GM23338 (cell line): ENCODE measurements at places on chromosomes 12 and 14. TPM values are rescaled to one million over a fixed set of nuclear protein-coding genes. Genes with fewer than 3 reads are reported as not detected.
A peak's percentile ranks its signal among the peaks of the same experiment; 100 is the strongest.

Gene CIROP
- total RNA-seq = not detected in 2 replicates

Gene ANO4
- 2.6 and 8.7 TPM in 2 replicates for total RNA-seq

Gene KRT80
- not detected in 2 replicates for total RNA-seq

- no peak overlapping the region for H3K27ac ChIP-seq
- H3K36me3 ChIP-seq = no peaks in the 10 kb centered on the region
- H3K4me1 ChIP-seq = 0 out of 2 replicates have a peak, but pooled peaks cover 6% of the 10 kb centered on the region
Observed at GRCh38 chr14:94485944-94486841, 10.2 kb upstream of the SERPINA9 start.

GRCh38 chr12:98653866-98654493 is 8.9 kb downstream of the APAF1 start:
- peak; percentile 72 for DNase-seq
- H3K27me3 ChIP-seq = no peaks in the 10 kb centered on the region
- H3K4me1 ChIP-seq = no peaks in the 10 kb centered on the region
- no peak overlapping the region for H3K27ac ChIP-seq
- H3K4me3 ChIP-seq = no peak overlapping the region

- H3K4me3 ChIP-seq = no peak overlapping the region
- no peak for DNase-seq
- no peak overlapping the region for H3K27ac ChIP-seq
- H3K36me3 ChIP-seq = no peaks in the 10 kb centered on the region
- no peaks in the 10 kb centered on the region for H3K27me3 ChIP-seq
Observed at GRCh38 chr12:107462428-107463332, 222.9 kb upstream of the PWP1 start.

DNA sequence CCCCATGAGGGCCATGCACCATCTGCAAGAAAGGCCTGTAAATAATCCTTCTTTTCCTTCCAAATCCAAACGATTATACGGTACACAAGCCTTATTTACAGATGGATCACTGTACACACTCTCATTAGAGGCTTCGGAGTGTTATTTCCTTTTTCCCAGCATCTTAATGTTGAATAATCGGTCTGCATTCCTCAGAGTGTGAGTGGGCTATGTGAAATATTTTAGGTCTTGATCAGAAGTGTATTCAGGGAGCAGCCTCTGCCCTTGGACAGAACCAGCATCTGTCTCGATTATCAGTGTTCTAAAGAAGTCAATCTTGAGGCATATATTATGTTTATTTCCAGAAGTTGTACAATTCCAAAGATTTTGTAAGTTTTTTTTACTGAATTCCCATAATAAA is 340.6 kb downstream of the SEC23A start:
- H3K27ac ChIP-seq = no peak overlapping the region
- DNase-seq = no peak
- 0 out of 2 replicates have a peak, but pooled peaks cover 3% of the 10 kb centered on the region for H3K36me3 ChIP-seq

DNA sequence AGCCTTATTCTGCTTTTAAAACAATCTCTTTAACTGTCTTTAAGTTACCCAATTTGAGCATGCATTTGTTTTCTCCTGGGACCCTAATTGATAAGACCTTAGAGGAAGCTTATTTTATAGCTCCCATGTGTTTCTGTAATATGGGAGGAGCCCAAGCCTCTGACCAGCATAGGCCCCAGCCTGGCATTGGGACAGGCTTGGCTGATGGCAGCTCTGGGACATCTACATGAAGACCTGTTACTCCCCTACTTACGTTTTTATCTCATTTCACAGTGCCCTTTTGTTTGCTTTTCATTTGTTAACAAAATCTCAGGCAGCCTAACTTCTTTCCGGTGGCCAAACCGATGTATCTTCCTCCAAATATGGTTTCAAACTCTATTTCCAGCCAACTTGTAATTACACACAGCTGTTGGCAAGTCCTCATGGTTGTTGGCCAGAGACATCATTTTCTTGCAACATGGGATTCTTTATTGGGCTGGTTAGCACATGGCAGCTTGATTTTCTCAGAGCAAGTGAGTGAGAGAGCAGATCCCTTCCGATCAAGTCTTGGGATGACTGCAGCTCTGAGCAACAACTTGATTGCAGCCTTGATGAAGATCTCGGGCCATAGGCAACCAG is 1117.5 kb downstream of the AACS start:
- no peaks in the 10 kb centered on the region for H3K4me1 ChIP-seq
- DNase-seq = no peak
- H3K27ac ChIP-seq = no peak overlapping the region

- DNase-seq = no peak
- peaks cover 3% of the 10 kb centered on the region; the same call in 1 of the 2 replicates for H3K4me1 ChIP-seq
- no peak overlapping the region for H3K27ac ChIP-seq
- H3K36me3 ChIP-seq = no peaks in the 10 kb centered on the region
Observed at GRCh38 chr12:28040246-28040645, 67.7 kb upstream of the PTHLH start.

DNA sequence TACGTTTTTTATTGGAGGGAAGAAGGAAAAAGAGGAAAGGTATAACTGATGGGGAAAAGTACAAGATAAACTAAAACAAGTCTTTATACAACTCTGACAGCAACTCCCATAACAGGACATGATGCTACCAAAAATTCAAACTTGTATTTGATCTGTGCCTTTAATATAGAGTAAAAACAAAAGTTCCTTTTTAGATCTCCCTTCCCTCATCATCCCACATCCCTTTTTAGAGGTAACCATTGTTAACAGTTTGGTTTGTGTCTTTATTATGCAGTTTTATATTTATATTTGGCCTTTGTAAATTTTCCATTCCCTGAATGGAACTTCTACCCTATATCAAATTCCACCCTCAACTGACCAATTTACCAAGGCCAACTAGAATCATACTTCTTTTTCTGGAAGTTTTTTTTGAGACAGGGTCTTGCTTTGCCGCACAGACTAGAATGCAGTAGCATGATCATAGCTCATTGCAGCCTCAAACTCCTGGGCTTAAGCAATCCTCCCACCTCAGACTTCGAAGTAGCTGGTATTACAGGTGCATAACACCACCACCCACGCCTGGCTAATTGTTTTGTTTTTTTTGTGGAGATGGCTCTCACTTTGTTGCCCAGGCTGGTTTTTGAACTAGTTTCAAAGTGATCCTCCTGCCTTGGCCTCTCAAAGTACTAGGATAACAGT is 36.9 kb downstream of the RAB21 start:
- no peaks in the 10 kb centered on the region for H3K4me1 ChIP-seq
- H3K27me3 ChIP-seq = no peaks in the 10 kb centered on the region
- H3K27ac ChIP-seq = no peak overlapping the region
- no peak for DNase-seq
- H3K36me3 ChIP-seq = no peaks in the 10 kb centered on the region; the same call in 1 of the 2 replicates
- no peak overlapping the region for H3K4me3 ChIP-seq

- H3K36me3 ChIP-seq = no peaks in the 10 kb centered on the region
- H3K27me3 ChIP-seq = no peaks in the 10 kb centered on the region
- no peaks in the 10 kb centered on the region for H3K4me1 ChIP-seq
Observed at GRCh38 chr14:99982537-99983250, 82.5 kb upstream of the EVL start.

DNA sequence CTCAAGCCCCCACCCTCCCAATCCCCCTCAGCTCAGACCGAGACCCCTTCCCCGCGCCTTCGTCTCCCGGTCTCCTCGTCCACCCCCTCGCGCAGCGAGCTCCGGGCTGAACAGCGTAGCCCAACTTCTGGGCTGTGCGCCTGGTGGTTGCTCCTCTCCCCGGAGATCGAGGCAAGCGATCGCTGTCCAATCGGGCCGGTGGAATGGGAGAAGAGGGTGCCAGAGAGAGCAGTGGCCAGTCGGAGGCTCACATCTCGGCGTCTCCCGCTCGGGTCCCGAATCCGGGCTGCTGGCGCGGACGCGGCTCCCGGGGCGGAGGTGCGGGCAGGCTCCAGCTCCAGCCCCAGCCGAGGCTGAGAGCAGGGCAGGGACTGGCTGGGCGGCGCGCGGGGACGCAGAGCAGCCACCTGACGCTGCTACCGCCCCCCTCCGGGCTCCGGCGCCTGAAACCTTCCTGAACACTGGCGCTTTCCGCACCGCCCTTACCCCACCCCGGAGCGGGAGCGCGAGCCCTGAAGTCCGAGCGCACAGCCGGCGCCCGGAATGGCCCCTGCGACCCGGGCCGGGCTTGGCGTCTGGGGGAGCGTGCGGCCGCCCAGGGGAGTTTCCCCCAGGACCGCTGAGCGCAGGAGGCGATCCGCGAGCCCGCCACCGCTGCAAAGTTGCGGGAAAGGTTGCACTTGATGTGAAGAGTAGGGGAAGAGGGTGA is 508 bp upstream of the KCNH5 start:
- H3K4me3 ChIP-seq = peak overlapping the region; percentile 79
- no peaks in the 10 kb centered on the region for H3K36me3 ChIP-seq
- peak; percentile 94 for DNase-seq
- no peak overlapping the region for H3K27ac ChIP-seq
- H3K27me3 ChIP-seq = peaks cover 64% of the 10 kb centered on the region

DNA sequence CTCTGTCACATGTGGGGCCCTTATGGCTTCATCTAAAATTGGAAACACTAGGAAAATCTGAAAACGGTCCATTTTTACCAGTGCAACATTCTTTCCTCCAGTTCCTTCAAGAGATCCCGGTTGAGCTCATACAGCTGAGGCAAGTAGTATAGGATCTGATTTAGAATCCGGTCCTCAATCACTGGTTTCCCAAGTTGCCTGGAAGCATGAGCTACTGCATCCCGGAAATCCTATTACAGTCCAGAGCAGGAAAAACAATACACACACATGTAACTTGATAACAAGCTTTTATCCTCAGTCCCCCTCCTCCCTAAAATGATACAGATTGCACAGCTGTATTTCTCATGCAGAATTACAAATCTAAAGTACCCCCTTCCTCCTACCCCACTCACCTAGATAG is 67.9 kb upstream of the NR2C1 start:
- no peak overlapping the region for H3K4me3 ChIP-seq
- H3K27me3 ChIP-seq = no peaks in the 10 kb centered on the region
- 0 out of 2 replicates have a peak, but pooled peaks cover 10% of the 10 kb centered on the region for H3K36me3 ChIP-seq
- no peak overlapping the region for H3K27ac ChIP-seq
- DNase-seq = no peak

DNA sequence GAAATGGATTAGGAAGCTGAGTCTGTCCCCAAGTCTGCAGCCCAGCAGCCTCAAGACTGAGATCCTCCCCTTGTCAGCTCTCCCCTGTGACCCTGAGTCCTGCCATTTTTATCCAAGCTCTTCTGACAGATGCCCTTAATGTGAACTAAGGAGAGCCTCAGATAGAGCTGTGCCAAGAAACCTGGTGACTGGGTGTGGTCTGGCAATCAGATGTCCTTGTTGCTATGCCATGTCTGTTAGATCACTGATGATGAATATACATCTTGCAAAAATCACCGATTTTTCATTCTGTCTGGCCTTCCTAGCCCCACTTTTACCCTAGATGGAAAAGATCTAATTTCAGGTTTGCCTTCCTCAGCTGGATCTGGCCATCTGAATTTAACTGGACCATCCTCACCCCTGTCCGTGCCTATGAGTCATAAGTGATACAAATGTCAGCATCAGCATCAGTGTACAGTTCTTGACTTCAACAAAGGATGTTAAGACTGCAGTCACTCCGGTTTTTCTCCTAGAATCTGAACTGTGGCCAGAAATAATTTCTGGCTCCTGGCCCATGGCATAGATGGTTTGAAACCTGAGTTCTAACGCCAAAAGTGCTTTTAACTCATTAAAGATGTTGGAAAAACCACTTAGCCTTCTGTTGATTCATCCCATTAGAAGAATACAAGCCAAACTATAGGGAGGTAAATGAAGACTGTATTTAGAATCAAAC is 61.2 kb upstream of the GRIP1 start:
- no peaks in the 10 kb centered on the region for H3K27me3 ChIP-seq
- no peak for DNase-seq
- H3K27ac ChIP-seq = no peak overlapping the region
- no peaks in the 10 kb centered on the region for H3K4me1 ChIP-seq
- H3K36me3 ChIP-seq = no peaks in the 10 kb centered on the region

GRCh38 chr12:104275689-104276088 is 27.9 kb upstream of the EID3 start:
- H3K4me3 ChIP-seq = no peak overlapping the region
- H3K27me3 ChIP-seq = no peaks in the 10 kb centered on the region
- H3K4me1 ChIP-seq = no peaks in the 10 kb centered on the region; the same call in 1 of the 2 replicates
- H3K36me3 ChIP-seq = no peaks in the 10 kb centered on the region
- no peak overlapping the region for H3K27ac ChIP-seq

- H3K4me3 ChIP-seq = no peak overlapping the region
- H3K27me3 ChIP-seq = no peaks in the 10 kb centered on the region
- H3K4me1 ChIP-seq = no peaks in the 10 kb centered on the region
- H3K36me3 ChIP-seq = no peaks in the 10 kb centered on the region
- H3K27ac ChIP-seq = no peak overlapping the region
Observed at GRCh38 chr12:2126676-2127406, 74.1 kb downstream of the CACNA1C start.

GRCh38 chr14:39267608-39268005 is 33.9 kb downstream of the MIA2 start:
- peaks cover 13% of the 10 kb centered on the region for H3K4me1 ChIP-seq
- H3K27ac ChIP-seq = peak overlapping the region; percentile 85
- peaks cover 12% of the 10 kb centered on the region; the same call in 1 of the 2 replicates for H3K27me3 ChIP-seq
- no peaks in the 10 kb centered on the region for H3K36me3 ChIP-seq
- DNase-seq = peak; percentile 55

- H3K4me3 ChIP-seq = no peak overlapping the region
- no peaks in the 10 kb centered on the region for H3K36me3 ChIP-seq
- H3K27ac ChIP-seq = no peak overlapping the region
- H3K27me3 ChIP-seq = no peaks in the 10 kb centered on the region
- DNase-seq = no peak
Observed at GRCh38 chr12:84976133-84976532, 59.9 kb downstream of the TSPAN19 start.
